ENCODE measurements at places on chromosomes 13 and 19.

- no peak for DNase-seq
Measured at GRCh38 chr13:67642657-67643056, 412.5 kb upstream of the PCDH9 start.

- peak; percentile 66 for DNase-seq
Measured at GRCh38 chr19:55156202-55157063, 1.1 kb downstream of the TNNI3 start.

GRCh38 chr19:5693195-5694166 lies 3.4 kb downstream of the RPL36 start:
- DNase-seq: no peak

DNA sequence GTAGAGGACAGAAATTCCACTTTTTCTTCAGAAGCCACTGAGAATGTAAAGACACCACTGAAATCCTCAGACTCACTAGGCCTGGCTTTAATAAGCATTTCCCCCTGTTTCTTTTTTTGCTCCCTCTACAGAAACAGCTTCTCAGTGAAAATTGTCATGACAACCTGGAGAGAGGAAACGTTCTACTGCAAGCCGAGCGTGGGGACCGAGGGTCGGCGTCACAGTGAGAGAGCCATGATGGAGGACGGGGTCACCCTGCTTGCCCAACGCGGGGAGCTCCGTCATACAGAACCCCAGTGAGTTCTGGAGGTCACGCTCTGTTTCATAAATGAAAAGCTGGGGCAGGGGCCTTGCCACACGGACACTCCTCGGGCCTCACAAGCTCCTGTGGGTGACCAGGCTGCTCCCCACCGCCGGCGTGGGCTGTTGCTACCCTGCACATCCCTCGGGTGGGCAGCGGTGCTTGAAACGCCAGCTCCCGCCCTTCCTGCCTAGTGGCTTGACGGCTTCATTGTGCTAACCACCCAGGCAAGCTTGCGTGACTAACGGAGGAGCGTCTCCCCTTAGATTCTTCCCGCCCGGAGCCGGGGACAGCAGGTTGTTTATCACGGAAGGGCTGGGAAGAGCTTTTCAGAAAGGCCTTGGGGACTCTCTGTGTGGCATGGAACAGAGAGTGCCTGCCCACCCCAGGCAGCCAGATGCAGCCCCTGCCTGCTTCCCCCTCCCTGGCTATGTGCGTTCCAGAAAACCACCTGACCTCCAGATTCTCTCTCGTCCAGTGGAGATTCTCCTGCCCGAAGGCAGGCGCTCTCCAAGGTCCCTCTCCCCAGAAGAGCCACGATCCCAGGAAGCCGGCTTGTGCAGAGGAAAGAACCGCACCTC lies 153.6 kb downstream of the KATNAL1 start:
- DNase-seq: no peak

GRCh38 chr13:107271227-107271626 lies 703.3 kb upstream of the ARGLU1 start:
- no peak for DNase-seq

DNA sequence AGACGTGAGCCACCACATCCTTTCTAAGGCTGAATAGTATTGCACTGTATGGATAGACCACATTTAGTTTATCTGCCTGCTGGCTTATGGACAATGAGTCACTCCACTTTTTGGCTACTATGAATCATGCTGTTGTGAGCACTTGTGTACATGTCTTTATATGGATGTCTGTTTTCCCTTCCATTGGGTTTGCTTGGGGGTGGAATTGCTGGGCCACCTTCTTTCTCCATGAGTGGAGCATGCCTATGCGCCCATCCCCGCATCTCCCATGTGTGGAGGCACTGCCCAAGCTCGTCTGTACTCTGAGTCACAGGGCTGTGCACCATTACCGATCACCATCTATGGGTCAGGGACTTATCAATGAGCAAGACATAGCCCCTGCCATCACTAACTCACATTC lies 127.2 kb upstream of the GJB6 start:
- DNase-seq: no peak

GRCh38 chr19:5915782-5916165 lies 1.7 kb downstream of the CAPS start:
- DNase-seq: no peak

- no peak for DNase-seq
Measured at GRCh38 chr13:97715763-97716162, 237.7 kb upstream of the IPO5 start.

DNA sequence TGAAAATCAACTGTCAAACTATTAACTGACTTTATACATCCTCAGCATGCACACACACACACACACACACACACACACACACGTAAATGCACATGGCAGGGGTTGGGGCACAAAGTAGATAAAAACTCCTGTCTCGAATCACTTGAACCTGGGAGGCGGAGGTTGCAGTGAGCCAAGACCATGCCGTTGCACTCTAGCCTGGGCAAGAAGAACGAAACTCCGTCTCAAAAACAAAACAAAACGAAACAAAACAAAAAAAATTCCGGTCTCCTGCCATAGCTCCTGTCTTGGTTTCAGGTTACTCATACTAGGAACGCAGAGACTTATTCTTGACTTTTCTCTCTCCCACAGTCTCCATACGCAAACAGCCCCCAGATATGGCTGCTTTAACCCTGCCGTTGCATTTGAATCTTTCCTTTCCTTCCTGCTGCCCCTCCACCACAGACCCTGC lies 148.9 kb downstream of the SHISA2 start:
- no peak for DNase-seq

GRCh38 chr19:20197747-20198146 lies 30.7 kb downstream of the ZNF486 start:
- DNase-seq: no peak

DNA sequence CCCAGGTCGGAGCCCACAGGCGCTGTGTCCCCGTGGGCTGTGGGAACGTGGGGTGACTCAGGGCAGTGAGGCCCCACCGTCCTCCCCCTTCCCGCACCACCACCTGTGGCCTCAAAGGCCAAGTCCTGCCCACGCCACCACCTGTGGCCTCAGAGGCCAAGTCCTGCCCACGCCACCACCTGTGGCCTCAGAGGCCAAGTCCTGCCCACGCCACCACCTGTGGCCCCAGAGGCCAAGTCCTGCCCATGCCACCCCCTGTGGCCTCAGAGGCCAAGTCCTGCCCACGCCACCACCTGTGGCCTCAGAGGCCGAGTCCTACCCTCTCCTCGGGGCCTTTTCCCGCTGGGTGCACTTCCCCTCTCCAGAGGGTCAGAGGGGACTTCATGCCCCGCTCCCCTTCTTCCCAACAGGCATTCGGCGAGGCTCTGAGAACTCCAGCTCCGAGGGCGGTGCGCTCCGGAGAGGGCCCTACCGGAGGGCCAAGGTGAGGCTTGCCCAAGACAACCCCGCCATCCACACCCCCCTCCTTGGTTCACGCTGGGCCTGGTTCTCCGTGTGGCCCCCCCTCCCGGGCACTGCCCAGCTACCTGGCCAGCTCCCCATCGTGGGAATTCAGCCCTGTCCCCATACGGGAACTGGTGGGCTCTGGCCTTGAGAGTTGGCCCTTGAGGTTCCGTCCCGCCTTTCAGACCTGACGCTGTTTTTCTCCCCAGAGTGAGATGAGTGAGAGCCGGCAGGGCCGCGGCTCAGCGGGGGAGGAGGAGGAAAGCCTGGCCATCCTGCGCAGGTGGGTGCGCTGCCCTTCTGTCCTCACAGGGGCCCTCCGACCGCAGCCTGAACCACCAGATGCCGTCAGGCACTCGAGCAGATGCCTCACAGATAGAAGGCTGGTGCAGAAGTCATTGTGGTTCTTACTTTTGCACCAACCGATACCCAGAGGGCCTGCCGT lies 27.4 kb upstream of the F7 start:
- DNase-seq: no peak

DNA sequence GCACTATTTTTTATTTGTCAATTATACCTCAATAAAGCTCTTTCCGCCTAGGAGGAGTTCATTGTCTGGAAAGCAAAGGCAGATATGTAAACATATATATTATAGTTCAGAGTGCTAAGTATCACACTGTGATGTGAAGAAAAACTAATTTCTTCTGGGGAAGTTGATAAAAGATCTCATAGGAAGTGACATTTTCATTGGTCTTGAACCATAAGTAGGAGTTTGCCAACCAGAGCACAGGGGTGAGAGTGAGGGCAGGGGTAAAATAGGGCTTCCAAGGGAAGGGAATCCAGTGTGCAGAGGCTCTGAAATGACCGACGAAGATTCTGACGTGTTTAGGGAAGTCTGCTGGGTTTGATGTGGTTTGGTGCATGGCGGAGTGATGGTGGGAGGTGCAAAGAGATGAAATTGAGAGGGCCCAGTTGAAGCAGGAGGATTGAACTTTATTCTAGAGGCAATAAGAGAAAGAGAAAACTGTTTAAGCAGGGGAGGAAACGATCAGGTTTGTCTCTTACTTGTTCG lies 780 bp upstream of the GTF2F2 start:
- no peak for DNase-seq

DNA sequence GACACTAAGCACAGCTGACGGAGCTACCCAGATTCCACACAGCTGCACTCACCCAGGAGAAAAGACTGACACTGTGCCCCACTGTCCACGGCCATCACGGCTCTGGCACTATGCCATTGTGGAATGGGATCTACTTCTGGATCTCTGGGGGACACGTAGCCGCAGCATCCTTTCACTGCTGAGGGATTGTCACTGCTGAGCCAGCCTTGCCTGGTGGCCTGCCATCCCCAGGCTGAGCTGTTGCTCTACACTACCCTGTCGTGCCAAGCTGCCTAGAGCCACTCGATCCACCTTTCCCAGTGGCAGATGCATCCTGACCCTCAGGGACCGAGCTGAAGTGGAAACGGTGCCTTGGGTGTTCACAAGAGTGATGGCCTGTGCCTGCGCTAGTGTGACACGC lies 5.0 kb upstream of the LILRB5 start:
- no peak for DNase-seq

- DNase-seq: no peak
Measured at GRCh38 chr13:32047793-32048192, 16.2 kb downstream of the FRY start.

DNA sequence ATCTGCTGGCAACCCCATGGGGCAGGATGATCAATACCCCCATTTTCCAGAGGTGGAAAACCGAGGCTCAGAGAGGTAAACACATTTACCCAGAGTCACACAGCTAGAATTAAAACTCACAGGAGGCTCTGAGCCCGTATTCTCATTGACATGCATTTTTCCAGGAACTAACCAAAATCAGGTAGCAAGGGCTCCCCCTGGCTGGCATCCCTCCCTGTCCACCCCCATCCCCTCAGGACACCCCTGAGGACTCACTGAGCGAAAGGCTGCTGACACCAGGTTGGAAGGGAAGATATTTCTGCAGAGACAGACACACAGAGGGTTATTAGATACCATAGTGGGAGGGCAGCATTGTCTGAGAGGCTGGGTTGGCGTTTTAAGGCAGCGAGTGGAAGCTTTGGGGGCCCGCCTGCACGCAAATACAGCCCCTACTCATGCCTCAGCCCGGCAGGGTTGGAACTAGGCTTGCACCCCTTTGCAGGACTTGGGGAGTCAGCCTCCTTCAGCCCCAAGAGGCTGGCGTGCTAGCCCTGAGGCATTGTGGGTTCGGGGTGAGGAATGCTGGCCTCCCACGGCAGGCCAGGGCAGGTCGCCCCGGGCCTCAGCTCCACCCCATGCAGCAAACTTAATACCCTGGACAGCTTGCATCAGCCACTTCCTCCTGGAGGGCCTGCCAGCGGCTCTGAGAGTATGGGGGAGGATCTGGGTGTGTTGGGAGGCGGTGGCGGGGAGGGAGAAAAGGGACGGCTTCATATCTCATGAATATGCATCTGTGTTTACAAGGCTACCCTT lies 3.9 kb downstream of the SLC1A5 start:
- peak; percentile 72 for DNase-seq

DNA sequence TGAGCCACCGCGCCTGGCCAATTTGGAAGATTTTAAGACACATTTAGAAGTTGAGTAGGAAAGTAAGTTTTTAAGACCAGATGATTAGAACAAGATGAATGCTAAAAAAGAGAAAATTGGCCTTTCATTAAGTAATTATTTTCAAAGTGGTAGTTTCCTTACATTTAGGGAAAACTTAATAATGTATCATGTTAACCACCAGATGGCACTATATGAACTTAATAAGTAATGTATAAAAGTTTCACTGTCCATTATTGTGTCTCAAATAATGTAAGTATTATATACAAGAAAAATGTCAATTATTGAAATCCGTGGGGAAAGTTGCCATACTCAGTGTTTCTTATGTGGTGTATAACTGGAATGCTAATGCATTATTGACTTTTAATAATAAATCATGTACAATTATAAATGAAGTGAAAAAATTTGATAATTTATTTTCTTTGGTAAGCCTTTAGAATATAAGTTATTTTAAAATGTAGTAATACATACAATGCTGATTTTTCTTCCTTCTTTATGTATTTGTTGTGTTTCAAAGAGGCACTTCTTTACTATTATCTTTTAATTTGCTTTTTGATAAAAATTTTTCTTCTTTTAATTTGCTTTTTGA lies 29.2 kb downstream of the COG6 start:
- no peak for DNase-seq

GRCh38 chr13:48158915-48159314 lies 64.0 kb upstream of the MED4 start:
- DNase-seq: no peak

DNA sequence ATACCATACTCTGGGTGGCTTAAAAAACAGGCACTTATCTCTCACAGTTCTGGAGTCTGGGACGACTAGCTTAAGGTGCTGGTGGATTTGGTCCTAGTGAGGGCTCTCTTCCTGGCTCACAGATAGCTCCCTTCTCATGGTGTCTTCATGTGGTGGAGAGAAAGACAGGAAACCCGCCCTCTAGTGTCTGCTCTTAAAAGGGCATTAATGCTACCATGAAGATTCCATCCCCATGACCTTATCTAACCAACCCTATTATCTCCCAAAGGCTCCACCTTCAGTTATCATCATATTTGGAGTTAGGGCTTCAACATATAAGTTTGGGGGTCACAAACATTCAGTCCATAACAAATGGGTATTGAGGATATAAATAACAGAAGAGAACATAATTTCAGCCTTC lies 139.4 kb downstream of the HS6ST3 start:
- no peak for DNase-seq

DNA sequence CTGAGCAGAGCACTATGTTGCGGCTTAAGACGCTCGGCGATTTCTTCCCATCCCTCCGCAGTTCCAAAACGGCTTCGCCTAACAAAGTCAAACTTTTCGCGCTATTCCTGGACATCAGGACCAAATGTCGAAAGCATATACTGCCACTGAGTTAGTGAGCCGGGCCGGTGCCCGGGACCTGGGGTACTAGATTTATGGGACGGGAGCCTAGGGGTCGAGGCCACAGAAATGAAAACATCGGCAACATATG lies 699 bp downstream of the RCBTB2 start:
- DNase-seq: no peak
